SIG-M5 (cell line): ENCODE measurements at places on chromosomes 4 and X.

DNA sequence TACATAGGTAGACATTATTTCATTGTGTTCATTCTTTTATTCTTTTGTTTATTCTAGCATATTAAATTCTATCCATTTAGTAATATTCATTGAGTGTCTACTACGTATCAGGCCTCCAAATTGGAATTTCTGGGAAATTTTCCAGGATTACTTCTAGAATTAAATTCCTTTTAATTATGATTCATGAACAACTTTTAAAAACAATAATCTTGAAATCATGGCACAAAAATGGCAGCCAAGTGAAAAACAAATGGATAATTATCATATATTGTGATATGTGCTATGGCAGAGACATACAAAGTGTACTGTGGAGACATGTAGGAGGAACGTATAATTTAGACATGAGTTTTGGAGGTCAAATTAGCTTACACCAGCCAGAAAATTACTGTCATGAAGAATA is 868.5 kb downstream of the FAT4 start:
- no peak for DNase-seq

DNA sequence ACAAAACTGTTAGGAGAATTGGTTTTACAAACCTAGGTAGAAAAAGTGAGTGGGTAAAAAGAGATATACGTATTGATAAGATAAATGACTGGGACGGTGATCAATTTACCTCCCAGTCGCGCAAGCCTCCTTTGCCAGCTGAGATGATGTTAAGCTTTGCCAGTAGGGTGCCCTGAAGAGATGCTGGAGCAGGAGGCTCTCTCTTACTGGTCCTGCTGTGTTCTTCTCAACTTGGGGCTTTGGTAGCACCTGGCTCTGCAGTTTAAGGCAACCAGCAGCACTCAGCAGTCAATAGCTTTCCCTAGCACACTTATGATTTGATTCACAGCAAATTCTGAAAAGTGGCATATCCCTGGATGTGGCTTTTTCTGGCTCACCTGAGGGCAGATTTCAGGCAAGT is 1461.7 kb downstream of the ADGRL3 start:
- no peak for DNase-seq

DNA sequence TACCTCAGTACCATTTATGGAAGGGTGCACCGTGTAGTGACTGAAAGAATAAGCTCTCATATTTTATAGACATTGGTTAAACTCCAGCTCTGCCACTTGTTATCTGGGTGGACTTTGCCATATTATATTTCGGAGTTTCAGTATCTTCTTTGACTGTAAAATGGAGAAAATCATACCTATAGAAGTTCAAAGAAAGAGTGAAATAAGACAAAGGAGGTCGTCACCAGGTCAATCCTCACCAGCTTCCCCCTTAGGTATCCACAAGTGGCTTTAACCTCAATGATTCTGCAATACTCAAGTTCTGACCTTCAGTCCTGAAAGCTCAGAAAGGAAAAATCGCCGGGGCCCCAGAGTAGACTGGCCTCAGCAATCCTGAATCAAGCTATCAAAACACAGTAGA is 64.3 kb downstream of the TMEM144 start:
- no peak for DNase-seq

GRCh38 chr4:179678093-179678814 is 2236.0 kb upstream of the AGA start:
- no peak for DNase-seq

DNA sequence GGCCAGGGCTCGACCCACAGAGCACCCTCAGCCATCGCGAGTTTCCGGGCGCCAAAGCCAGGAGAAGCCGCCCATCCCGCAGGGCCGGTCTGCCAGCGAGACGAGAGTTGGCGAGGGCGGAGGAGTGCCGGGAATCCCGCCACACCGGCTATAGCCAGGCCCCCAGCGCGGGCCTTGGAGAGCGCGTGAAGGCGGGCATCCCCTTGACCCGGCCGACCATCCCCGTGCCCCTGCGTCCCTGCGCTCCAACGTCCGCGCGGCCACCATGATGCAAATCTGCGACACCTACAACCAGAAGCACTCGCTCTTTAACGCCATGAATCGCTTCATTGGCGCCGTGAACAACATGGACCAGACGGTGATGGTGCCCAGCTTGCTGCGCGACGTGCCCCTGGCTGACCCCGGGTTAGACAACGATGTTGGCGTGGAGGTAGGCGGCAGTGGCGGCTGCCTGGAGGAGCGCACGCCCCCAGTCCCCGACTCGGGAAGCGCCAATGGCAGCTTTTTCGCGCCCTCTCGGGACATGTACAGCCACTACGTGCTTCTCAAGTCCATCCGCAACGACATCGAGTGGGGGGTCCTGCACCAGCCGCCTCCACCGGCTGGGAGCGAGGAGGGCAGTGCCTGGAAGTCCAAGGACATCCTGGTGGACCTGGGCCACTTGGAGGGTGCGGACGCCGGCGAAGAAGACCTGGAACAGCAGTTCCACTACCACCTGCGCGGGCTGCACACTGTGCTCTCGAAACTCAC is 3.6 kb downstream of the MID1IP1 start:
- DNase-seq: no peak

GRCh38 chr4:56880572-56880971 is 27.1 kb upstream of the REST start:
- no peak for DNase-seq

GRCh38 chrX:3407121-3407520 is 60.7 kb upstream of the MXRA5 start:
- no peak for DNase-seq

DNA sequence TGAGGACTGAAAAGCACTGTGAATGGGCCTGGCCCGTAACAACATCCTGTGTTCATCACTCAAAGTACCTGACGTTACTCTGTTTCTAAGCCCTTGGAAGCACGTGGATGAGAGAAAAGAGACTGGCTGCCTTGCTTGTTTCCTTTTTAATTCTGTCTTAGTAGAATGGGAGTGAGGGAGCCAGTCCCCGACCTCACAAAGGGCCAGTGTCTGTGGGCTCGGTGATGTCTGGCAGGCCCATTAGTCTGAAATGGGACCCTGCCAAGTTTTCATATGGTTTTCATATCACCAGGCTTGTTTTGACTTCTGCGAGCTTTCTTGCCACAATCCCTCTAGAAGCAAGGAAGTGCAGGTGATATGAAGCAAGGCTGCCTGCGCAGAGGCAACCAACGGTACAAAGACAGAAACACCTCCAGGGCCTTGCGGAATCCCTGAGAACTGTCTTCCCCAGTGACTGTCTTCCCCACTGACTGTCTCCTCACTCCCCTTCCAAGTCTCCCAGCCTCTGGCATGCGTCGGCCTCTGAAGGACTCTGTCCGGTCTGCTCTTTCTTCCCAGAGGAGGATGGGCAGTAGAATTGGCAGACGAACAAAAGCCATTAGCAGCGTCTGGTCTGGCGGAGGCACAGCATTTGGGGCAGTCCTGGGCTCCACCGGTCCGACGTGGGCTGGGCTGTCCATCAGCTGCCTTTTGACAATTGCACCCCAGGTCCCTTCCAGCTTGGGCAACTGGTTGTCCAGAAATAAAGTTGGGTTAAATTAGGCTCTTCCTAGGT is 20.2 kb upstream of the RASL11B start:
- no peak for DNase-seq

GRCh38 chr4:89617317-89617716 is 219.6 kb downstream of the SNCA start:
- DNase-seq: no peak

DNA sequence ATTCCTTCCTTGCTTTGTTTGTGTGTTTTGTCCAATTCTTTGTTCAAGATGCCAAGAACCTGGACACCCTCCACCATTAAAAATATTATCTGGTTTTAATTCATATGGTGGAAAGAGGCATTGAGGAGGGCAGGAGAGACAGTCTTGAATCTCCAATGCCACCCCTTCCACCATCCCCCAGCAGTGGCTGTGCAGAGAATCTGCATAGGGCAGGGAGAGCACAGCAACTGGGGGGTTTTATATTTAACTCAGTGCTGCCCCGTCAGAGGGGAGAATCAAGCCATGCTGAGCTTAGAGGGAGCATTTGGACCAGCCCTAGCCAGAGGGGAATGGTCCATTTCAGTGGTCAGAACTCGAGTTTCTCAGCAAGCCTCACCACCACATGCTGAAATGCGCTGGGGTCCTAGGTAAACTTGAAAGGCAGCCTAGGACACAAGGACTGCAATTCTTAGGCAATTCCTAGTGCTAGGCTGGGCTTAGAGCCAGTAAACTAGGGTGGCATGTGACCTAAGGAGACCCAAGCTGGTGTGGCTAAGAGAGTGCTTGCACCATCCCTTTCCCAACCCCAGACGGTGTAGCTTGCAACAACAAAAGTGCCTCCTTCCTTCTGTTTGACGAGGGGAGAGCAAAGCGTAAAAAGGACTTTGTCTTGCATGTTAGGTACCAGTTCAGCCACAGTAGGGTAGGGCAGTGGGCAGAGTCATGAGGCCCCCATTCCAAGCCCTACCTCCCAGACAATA is 34.2 kb downstream of the CCDC158 start:
- no peak for DNase-seq

GRCh38 chr4:55973650-55974049 is 24.9 kb downstream of the CEP135 start:
- DNase-seq: no peak

DNA sequence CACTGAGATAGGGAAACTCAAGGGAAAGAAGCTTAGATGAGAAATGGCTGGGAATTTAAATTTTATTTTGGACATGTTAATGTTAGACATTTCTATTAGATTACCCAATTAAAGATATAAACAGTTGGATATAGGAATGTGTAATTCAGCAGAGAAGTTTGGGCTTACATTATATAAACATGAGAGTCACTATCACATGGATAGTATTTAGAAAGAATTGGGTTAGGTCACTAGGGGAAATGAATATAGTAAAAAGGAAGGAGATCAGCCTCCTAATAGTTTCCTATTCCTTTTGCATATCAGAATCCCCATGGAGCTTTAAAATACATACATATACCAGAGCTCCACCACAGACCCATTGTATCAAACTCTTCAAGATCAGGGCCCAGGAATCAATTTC is 19.6 kb upstream of the CXCL5 start:
- DNase-seq: no peak

DNA sequence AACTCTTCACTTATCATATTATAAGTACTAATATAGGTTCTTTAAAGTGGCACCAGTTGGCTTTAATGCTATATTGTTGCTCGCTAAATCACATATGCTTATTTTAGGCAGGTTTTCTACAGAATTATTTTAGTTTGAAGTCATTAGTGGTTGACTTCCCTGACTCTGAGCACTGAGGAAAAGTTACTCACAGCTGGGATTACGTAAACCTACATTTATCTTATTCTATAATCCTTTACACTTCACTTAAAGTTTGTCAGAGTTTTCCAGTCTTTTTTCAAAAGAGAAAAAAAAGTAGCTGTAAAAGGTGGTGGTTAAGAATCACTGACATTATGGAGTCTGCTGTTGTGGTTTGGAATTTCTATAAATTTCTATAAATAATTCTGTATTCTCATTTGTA is 5.8 kb downstream of the UGT2B4 start:
- no peak for DNase-seq

DNA sequence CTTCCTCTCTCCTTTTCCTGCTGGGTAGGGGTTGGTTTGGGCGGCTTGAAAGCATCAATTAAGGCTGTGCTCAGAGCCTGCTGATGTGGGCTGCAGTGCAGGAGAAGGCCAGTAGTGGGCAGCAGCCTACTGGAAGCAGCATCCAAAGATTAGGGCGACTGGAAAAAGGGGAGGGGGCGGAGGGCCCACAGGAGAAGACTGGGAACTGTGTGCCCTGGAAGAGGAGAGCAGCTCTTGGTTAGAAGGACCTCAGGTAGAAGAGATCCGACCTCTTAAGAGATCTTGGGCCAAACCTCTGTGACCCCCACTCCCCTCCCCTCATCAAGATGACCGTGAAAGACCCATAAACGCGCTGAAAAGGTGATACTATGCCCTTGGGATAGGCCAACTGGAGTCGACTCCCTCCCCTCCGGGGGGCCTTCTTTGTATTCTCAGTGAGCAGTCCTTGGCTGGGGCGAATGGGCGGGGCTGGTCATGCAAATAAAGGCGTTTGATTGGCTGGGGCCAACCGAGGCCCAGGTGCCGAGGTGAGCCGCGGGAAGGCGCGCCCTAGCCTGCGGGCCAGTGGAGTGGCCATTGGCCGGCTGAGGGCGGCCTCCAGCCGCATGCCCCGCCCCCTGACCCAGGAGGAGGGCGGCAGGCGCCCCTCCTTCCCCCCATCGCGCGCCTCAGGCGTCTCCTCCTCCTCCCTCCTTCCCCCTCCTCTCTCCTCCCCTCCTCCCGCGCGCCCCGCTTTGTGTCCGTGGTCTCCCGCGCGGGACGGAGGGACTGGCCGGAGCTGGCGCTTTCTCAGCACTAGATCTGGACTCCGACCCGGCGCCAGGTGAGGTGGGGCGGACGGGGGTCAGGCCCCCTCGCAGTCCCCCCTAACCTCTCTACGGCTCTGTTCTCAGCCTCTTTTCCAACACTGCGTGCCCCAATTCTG is 10.1 kb downstream of the DLG3 start:
- DNase-seq: no peak

DNA sequence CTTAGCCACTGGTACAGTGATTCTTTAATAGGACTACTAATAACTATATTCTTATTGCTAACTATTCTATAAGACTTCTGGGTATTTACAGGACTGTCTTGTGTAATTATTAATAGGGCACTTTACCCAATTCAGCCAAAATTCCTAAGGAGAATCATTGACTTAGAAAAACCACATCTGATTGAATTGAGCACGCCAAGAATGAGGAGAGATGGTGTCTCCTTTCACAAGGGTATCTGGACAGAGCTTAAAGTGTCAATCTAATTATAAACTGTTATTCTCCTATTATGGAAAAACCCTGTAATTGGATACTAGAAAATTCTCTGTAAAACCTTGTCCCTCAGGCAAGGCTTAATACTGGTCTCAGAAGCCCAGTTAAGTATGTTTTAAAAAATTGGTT is 111.1 kb upstream of the TLL1 start:
- DNase-seq: no peak

DNA sequence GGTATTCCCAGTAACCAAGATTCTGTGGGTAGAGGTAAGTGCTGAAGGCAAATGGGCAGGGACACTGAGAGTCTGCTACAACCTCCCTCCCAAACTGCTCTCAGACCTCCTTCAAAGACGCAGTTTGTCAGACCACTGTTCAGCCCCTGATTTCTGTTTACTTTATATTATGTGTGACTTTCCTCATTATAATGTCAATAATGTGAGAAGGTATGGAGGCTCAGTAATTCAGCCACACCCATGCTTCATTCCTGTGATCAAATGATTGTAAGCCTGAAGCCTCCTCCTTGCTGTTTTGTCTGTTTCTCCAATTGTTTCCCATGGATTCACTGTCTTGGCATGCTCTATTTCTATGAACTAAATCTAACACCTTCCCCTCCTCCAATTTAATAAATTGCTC is 75.6 kb downstream of the SYTL5 start:
- no peak for DNase-seq

DNA sequence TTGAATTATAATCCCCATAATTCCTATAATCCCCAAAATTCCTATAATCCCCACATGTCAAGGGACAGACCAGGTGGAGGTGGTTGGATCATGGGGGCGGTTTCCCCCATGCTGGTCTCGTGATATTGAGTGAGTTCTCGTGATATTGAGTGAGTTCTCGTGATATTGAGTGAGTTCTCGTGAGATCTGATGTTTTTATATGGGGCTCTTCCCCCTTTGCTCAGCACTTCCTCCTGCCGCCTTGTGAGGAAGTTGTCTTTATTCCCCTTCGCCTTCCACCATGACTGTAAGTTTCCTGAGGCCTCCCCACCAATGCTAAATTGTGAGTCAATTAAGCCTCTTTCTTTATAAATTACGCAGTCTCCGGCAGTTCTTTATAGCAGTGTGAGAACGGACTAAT is 36.6 kb upstream of the GPR78 start:
- DNase-seq: no peak

GRCh38 chr4:138678985-138679746 is 336.4 kb upstream of the NOCT start:
- no peak for DNase-seq
